ENCODE measurements at places on chromosomes 16 and 17.

DNA sequence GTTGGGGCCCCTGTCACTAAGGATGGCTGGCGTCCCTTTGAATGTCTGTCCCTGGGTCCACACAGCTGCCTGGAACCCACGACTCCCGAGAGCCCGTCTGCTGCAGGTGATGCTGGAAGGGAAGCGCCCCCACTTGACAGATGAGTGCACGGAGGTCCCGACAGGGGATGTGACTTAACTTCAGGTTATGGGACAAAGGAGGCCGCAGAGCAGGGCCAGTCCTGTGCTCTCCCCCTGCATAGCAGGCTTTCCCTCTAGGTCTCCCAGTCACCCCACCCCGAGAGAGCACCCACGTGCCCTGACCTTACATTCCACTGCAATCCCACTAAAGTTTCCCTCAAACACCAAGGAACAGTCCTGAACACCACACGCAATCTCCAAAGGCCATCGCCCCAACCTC, 6.0 kb upstream of the RCVRN start:
- no peak for DNase-seq

DNA sequence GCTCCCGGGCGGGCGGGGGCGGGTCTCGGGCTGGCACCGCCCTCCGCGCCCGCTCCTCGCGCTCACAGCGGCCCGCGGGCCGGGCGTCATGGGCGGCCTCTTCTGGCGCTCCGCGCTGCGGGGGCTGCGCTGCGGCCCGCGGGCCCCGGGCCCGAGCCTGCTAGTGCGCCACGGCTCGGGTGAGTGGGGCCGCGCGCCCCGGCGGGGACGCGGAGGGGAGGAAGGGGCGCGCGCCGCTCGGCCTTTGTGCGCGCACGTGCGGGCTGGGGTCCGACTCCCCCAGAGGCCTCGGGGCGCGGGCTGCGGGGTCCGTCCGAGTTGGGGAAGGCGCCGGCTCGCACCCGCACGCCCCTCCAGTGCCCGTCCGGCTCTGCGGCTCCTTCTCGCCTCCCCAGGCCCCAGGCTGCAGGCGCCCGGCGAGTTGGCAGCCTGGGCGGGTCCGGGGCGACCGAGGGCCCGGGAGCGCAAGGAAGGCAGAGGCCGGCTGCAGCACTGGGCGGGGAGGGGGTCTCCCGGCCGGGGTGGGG, at the start of gene NME4:
Gene NME4 (plus strand): TSS at position 65 of the 527 bp plus-strand sequence. CDS start 24 bp downstream, at position 89.
- no peak for DNase-seq

GRCh38 chr17:41301916-41302901, at the start of gene KRTAP29-1:
Gene KRTAP29-1, minus strand, starts transcription at chr17:41302851. Its CDS starts 0 bp downstream, at chr17:41302851.
- DNase-seq, result no peak

- no peak for DNase-seq
Measured at GRCh38 chr16:84818133-84818532, 1.7 kb upstream of the CRISPLD2 start.

- no peak for DNase-seq
Measured at GRCh38 chr16:80317599-80318037, 223.2 kb upstream of the DYNLRB2 start.

All from hindlimb muscle (tissue), 1 donor.